A549 treated with AZD2906 at 1 μM for 4 hours (cell line): ENCODE measurements at places on chromosomes 11 and 22. TPM values are rescaled to one million over a fixed set of nuclear protein-coding genes. Genes with fewer than 3 reads are reported as not detected.

The OR52N2 gene
- total RNA-seq, result not detected in 5 replicates

The GLYAT gene
- total RNA-seq, result not detected in 5 replicates

The HBD gene
- not detected in 5 replicates for total RNA-seq

The GP1BB gene
- total RNA-seq, result 0.75 to 2.7 TPM (median 2.1 TPM) in 5 replicates

The ACR gene
- total RNA-seq, result 0.06 to 0.08 TPM in 2 of 5 replicates, not detected in the others

The MMP7 gene
- 20.6 to 32.5 TPM (median 23.4 TPM) in 5 replicates for total RNA-seq

The SGSM1 gene
- total RNA-seq, result 0.42 to 0.87 TPM (median 0.77 TPM) in 5 replicates

The FAM83F gene
- 0.01 TPM in 1 of 5 replicates, not detected in the others for total RNA-seq

The OR5A1 gene
- not detected in 5 replicates for total RNA-seq

The DCHS1 gene
- total RNA-seq, result 0.07 to 0.08 TPM (median 0.07 TPM) in 5 replicates

The SHANK2 gene
- 6.8 to 8.6 TPM (median 7.8 TPM) in 5 replicates for total RNA-seq

The F2 gene
- 1.7 to 3.1 TPM (median 2.2 TPM) in 5 replicates for total RNA-seq

The PPFIBP2 gene
- total RNA-seq, result 8.1 to 10.5 TPM (median 9.6 TPM) in 5 replicates

The TXNRD2 gene
- total RNA-seq, result 32.4 to 45.1 TPM (median 38.1 TPM) in 5 replicates
